ENCODE measurements at places on chromosomes 12 and 14.

- no peak for DNase-seq
Observed at GRCh38 chr14:95946867-95947266, 70.2 kb downstream of the TUNAR start.

DNA sequence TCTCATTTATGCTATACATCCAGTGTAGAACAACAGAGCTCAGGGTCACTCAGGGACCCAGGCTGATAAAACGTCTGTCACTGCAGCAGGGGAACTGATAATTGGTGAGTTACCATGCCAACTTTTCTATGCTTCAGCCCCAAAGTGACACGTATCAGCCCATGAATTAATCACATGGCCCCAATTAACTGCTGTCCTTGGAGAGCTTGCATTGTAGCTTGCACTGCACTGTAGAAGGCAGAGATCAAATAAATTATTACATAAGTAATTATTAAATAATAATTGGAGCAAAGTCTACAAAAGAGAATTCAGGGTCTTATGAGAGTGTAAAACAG is 144.6 kb downstream of the SUDS3 start:
- no peak for DNase-seq

GRCh38 chr14:64675312-64675711 is 28.9 kb upstream of the PLEKHG3 start:
- no peak for DNase-seq

DNA sequence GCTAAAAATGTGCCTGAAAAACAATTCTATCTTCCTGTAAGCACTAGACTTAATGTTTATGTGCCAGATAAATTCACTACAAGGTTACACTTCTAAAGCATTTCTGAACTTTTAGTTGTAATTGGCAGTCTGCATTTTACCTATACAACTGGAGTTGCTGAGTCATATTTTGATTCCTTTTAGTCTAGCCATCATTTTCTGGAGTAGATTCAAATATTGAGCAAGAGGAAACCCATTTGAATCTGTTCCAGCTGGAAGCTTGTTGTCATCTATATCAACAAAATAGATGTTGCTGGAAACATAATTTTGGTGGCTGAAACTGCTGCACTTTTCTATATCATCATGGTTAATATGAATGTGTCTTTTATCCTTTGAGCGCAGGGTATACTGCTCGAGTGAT is 122.2 kb upstream of the CCDC175 start:
- no peak for DNase-seq

DNA sequence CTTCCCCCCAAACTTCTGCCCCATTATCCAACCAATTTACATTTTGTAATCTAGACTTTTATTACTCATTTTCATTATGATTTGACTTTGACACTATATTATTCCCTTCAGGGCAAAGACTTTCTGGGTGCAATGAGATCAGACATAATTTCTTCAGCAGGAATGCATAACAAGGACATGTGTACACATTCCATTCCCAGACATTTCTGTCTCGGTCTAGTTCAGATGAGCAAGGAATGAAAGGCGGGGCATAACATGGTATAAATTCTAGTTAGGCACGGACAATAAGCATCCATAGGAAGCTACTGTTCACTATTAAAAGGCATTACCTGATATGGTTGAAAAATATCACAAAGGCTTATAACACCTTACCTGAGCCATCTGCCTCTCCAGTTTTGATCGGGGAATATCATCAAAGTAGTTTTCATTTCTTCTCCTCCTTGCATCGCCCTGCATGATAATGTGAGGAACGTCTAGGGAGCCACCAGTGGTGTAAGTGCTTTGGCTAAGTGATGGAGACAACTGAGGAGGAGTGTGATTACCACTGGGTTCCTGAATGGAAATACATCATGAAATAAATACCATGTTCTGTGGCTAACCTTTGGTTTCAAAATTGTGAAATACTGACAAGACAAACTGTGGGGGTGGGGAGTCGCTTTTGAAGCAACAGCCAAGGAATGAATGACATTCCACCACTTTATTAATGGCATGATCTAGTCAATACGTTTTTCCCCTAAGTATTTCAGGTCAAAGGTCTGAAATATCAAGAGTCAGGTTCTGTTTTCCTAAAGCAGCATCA is 183.9 kb downstream of the APAF1 start:
- DNase-seq: no peak

DNA sequence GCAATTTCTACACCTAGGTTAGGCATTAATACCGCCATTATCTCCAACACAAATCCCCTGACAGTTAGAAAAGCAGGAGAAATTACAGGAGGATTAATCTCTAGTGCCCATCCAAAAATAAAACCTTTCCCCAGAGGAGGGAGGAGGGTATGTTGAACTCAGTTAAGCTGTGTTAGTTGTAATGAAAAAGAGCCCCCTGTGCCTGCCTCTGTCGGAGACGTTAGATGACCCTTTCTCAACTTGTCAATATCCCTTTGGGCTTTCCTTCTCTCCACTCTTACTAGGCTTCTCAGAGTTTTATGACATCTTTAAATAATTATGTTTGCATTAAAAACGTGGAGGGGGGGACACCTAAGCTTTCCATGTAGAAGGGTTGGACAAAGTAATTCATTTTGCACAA is 278.2 kb downstream of the PDZRN4 start:
- no peak for DNase-seq

DNA sequence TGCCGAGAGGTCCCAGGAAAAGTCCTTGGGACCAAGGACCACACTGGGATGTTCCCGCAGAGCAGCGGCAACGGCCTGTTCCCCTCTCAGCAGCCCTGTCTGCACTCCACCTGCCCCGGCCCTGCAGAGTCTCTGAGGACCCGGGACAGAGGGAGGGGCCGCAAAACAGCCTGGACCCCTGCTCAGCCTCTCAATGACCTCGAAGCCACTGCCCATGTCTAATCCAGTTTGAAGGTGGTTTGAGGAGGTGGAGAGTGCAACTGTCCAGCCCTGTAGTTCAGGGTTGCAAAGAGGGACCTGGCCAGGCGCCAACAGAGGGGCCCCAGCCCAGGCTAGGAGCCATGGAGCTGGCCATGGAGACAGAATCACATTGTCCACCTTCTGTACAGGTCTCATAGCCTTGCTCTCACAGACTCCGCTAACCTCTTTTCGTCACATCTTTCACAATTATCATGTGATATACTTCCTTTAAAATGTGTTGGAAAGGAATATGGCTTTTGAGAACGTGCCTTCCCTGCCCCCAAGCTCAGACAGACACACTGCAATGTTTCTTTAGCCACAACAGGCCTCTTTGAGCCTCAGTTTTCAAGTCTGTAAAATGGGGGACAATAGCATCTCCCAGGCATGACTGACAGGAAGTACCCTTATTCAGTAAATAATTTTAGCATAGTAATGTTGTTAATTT is 49.3 kb downstream of the ACTN1 start:
- no peak for DNase-seq

DNA sequence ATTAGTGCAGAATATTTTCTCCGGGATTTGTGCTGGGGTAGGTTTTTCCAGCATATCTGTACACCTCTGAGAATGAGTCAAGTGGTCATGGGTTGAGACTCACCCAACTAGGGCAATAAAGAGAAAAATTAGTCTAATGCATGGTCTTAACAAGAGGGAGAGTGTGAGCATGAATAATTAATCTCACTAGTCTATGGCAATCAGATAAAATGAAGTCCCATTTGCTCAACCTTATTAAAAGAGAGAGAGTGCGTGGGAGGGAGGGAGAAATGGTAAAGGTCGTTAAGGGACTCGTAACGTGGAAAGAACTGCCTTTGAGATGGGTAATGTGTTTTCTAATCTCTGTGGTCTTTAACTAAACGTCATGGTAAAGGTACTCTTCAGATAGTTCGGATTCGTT is 91.6 kb downstream of the TESC start:
- DNase-seq: no peak

DNA sequence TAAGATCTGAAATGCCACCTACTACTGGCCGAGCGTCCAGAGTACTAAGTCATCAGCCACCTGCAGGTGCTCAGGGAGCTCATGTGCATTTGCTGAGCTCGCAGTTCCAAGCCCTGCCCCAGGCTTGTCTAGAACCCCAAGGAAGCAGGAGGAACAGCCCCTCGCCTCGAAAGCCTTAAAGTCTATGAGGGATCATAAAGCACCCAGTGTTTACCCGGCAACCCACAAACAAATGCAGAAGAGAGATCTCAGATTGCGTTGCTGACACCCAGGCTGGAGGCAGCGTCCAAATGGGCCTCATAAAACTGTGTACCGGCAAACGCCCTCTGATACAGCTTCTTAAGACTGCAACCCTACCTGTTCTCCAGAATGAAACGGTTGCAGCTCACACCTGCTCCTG is 6.8 kb downstream of the KDM2B start:
- DNase-seq: no peak

GRCh38 chr14:22476005-22476751 is 112.8 kb downstream of the DAD1 start:
- DNase-seq: no peak

DNA sequence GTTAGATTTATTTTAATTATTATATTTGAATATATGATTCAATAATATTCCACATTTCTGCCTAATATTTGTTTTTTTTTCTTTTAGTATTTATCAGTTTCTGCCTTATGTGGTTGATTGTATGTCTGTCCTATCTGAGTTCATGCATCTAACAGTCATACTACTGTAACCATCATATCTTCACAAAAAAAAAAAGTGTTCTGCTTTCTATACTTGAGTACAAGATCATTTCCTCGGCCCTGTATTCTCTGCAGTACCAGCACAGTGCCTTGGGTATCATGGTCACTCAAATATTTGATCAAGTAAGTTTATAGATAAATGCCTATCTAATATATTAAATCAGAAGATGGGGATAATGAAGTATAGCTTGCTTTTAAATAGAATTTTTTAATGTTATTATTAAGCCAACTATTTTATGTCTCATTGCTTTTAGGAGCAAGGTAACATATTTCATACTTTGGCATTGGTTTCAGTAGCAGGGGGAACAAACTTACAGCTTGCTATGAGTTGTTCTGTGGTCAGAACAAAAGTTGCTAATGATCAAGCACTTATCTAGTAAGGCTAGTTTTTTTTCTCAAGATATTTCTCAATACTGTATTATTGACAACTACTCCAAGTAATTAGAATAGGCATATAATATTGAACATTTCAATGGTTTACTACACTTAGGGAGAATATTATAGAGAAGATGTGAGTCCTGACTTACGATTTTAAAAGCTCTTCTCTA is 290.5 kb upstream of the FBXO33 start:
- no peak for DNase-seq

DNA sequence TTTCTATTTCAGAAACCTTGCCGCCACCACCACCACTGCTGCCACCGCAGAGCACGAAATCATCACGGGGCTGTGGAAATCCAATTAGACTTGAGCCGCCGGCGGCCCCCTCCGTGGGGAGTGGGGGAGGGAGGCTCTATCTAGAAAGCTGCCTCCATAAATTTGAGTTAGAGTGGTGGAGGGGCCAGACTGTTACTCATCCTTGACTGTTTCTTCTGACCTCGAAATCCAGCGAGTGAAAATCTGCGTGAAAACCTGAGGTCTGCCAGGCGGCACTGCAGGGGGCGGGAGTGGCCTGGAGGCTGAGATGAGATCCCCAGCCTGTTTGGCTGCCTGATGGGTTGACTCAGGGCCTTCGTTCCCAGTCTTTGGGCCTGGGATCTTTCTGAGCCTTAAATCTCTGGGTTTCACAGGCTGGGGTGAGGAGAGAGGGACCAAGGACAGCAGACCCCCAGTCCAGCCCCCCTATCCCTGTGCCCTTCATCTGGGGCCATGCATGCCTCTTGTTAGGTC is 29.9 kb downstream of the TSPAN9 start:
- no peak for DNase-seq

DNA sequence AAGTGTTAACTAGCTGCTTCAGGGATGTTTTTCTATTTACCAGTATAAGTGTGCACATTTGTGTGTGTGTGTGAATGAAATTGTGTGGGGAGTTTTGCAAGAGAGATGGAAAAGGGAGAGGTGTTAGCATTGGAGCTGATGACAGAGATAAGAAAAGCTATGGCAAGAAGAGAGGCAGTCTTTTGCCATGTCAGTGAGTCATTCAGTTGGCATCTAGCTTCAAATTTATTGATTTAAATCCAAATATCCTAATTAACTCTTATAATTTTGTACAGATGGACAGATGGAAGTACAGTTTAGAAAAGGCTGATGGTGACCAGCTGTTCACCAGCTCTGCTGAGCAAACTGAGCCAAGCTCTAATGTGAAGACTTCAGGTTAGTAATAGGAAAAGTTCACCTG is 3.3 kb upstream of the BHLHE41 start:
- no peak for DNase-seq

DNA sequence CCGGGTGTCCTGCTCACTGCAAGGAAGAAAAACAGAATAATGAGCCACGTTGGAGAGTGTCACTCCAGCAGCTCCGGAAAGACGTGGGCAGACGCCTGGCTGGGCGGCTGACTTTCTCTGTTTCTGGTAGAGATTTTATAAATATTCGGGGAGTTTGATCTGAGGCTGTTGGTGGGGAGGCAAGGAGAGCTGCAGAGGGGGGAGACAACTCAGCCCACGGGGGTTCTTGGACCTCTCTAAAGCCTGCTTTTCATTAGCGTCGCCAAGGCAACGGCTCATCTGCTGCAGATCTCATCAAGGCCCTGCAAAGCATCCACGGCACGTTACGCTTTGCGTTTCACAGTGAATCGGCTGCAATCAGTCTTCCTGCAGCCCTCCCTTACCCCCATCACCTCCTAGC is 207.2 kb downstream of the ZFP36L1 start:
- no peak for DNase-seq

- no peak for DNase-seq
Observed at GRCh38 chr12:31518680-31519227, 72.2 kb downstream of the DENND5B start.

GRCh38 chr12:1723721-1724120 is 32.9 kb downstream of the ADIPOR2 start:
- no peak for DNase-seq

- DNase-seq: no peak
Observed at GRCh38 chr12:31233061-31233730, 92.8 kb downstream of the SINHCAF start.

GRCh38 chr12:82833481-82833880 is 146.8 kb downstream of the TMTC2 start:
- DNase-seq: no peak

GRCh38 chr12:10952645-10953044 is 13.6 kb upstream of the TAS2R14 start:
- no peak for DNase-seq

DNA sequence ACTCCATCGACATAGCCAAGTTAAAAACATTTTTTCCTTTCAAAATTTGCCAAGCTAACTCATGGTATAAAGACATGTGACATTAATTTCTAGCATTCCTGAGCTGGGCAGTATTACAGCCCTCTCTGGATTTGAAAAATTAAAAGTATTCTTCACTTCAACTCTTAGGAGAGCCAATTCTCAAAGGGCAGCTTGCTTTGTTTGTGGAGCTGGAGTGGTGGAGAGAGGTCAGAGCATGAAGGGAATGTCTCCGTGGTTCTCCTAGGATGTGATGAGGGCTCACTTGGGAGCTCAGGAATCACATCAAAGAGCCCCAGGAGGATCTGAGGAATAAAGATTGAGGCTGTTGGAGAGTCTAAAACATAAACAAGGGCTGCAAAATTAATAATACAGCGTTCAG is 46.9 kb upstream of the RGS6 start:
- no peak for DNase-seq

- DNase-seq: no peak
Observed at GRCh38 chr12:79886917-79887519, 47.9 kb downstream of the PPP1R12A start.

- no peak for DNase-seq
Observed at GRCh38 chr14:101239065-101239464, 322.2 kb upstream of the DIO3 start.
